ENCODE measurements at places on chromosomes 7 and 10.
A peak's percentile ranks its signal among the peaks of the same experiment; 100 is the strongest.

- no peak for DNase-seq
These were observed 76.5 kb upstream of the ODAD2 start for GRCh38 chr10:28075424-28075823.

DNA sequence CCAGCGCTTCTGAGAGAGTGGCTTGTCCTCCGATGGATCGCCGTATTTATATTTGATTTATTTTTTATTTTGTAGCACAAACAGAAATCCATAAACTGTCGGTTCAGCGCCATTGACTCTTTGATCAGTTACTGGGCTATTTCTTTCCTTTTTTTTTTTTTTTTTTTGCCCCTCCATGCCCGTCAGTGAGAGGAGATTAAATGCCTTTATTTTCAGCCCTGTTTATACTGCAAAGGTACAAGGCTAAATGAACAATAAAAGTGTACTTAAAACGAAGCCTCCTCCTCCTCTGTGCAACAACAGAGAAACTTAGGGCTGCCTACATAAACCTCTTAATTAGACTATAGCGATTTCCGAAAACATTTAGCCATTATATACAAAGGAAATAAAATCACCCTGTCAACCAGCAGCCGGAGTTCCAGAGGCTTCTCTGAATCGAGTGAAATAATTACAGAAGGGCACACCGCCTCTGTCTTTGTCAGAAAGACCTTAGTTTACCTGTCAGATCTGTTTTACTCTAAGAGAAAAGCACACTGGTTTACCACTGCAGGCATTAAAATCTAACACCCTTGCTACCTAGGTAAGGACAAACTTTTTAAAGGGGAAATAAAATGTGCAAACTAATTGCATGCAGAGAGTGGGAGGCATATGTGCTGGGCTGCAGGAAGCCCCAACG, 3.5 kb downstream of the EBF3 start:
- no peak for DNase-seq

- peak; percentile 47 for DNase-seq
These were observed 876 bp downstream of the GNAI1 start for GRCh38 chr7:80135309-80136104.

- no peak for DNase-seq
These were observed 111.6 kb upstream of the TBX20 start for GRCh38 chr7:35365523-35365922.

GRCh38 chr10:69929575-69929974, 123.1 kb upstream of the MACROH2A2 start:
- no peak for DNase-seq

GRCh38 chr10:29443745-29444523, 155.1 kb downstream of the LYZL1 start:
- no peak for DNase-seq

GRCh38 chr7:74194686-74195085, 15.1 kb upstream of the LAT2 start:
- no peak for DNase-seq

GRCh38 chr7:27064661-27065060, 31.1 kb downstream of the HOXA1 start:
- no peak for DNase-seq

Data from left colon (tissue), 2 donors.